ENCODE measurements at places on chromosomes 11 and 22. TPM values are rescaled to one million over a fixed set of nuclear protein-coding genes. Genes with fewer than 3 reads are reported as not detected.

The RTN4RL2 gene
- 1.7 TPM for total RNA-seq

The C11orf42 gene
- not detected for total RNA-seq

The SYT9 gene
- total RNA-seq: 0.18 TPM

The CLDN5 gene
- total RNA-seq: 6.4 TPM

The HMOX1 gene
- total RNA-seq: 5.8 TPM

The IL17REL gene
- not detected for total RNA-seq

The MRGPRX4 gene
- total RNA-seq: not detected

The MS4A7 gene
- not detected for total RNA-seq

The FREY1 gene
- 0.18 TPM for total RNA-seq

The TRPM5 gene
- total RNA-seq: not detected

The KBTBD3 gene
- total RNA-seq: 4.1 TPM

The CCDC87 gene
- under 0.01 TPM for total RNA-seq

The MMP11 gene
- total RNA-seq: 7.4 TPM

The DEPDC5 gene
- 11.7 TPM for total RNA-seq

The CNTF gene
- total RNA-seq: not detected

The ASPHD2 gene
- 0.86 TPM for total RNA-seq

The ADAMTS8 gene
- not detected for total RNA-seq

The CDC42BPG gene
- total RNA-seq: 0.29 TPM

The ACR gene
- total RNA-seq: not detected

The TSPAN18 gene
- total RNA-seq: not detected

The TSPAN32 gene
- total RNA-seq: under 0.01 TPM

The KCNJ1 gene
- total RNA-seq: not detected

The ME3 gene
- 16.4 TPM for total RNA-seq

The KRTAP5-1 gene
- total RNA-seq: not detected

The KRTAP5-11 gene
- not detected for total RNA-seq

The SLC25A18 gene
- 2.5 TPM for total RNA-seq

The MYEOV gene
- total RNA-seq: 7.4 TPM

The OR4S1 gene
- total RNA-seq: not detected

The MMP1 gene
- total RNA-seq: 0.18 TPM

The UCP3 gene
- under 0.01 TPM for total RNA-seq

The REXO2 gene
- total RNA-seq: 279 TPM

The SHISAL1 gene
- total RNA-seq: 0.86 TPM

The C11orf98 gene
- 88.6 TPM for total RNA-seq

The PNPLA3 gene
- 3.5 TPM for total RNA-seq

The RBMXL2 gene
- not detected for total RNA-seq

The C11orf86 gene
- not detected for total RNA-seq

The MMP8 gene
- total RNA-seq: not detected

The IL10RA gene
- total RNA-seq: not detected

The RAB38 gene
- total RNA-seq: 1.4 TPM

The ACRV1 gene
- total RNA-seq: not detected

The BAIAP2L2 gene
- total RNA-seq: 27.3 TPM

The PKP3 gene
- total RNA-seq: 4.9 TPM

The ABCC8 gene
- not detected for total RNA-seq

The PRR33 gene
- total RNA-seq: not detected

The PYGM gene
- 1.2 TPM for total RNA-seq

The CD3G gene
- total RNA-seq: not detected

The CADM1 gene
- total RNA-seq: not detected

The MS4A6A gene
- not detected for total RNA-seq

The CASP5 gene
- not detected for total RNA-seq

The OR8G5 gene
- total RNA-seq: not detected

The PLA2G3 gene
- 1.1 TPM for total RNA-seq

The KCNQ1 gene
- not detected for total RNA-seq

The SCN3B gene
- 0.18 TPM for total RNA-seq

The ANGPTL5 gene
- not detected for total RNA-seq

Data from myometrial cell (primary cell).